Pancreas (tissue), 10 donors: ENCODE measurements at places on chromosomes 11 and 22. TPM values are rescaled to one million over a fixed set of nuclear protein-coding genes. Genes with fewer than 3 reads are reported as not detected.

DNA sequence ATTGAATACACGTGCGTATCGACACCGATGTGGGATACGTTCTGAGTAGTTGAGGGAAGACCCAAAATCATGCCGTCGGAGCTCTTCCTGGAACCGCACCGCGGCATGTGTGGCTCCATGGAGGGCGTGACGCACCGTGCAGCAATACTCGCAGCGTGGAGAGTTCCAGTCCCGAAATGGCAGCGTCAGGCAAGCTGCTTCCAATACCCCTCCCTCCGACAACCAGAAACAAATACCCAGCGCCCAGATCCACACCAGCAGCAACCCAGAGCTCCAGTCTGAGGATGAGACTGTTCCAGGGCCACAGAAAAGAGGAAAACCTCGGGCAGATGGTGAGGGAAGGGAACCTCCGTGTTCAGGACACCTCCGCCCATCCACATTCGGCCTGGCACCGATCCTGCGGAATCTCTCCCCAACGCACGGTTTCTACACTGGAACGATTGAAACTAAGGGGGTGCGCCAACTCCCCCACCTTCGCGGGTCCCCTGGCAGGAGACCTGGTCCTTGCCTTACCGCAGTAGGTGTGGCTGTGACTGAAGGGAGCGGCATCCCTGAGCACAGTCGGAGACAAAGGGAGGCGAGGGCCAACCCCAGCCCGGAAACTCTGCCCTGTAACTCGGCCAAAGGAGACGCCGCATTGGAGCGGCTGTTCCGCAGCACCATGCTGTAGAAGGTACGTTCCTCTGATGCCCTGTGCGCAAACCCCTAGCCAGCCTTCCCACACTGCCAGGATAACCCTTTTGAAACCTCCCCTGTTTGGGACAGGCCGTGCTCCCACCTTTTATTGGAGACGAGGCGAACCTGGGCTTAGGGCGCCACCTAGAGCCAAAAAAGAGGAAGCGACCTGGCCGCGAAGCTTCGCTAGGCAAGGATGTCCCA is 28.2 kb downstream of the DBX1 start:
- peak; percentile 57 for DNase-seq

GRCh38 chr22:29374401-29374800 is 14.0 kb downstream of the AP1B1 start:
- no peak for DNase-seq

- no peak for DNase-seq
Observed at GRCh38 chr11:26247340-26247739, 84.6 kb upstream of the ANO3 start.

DNA sequence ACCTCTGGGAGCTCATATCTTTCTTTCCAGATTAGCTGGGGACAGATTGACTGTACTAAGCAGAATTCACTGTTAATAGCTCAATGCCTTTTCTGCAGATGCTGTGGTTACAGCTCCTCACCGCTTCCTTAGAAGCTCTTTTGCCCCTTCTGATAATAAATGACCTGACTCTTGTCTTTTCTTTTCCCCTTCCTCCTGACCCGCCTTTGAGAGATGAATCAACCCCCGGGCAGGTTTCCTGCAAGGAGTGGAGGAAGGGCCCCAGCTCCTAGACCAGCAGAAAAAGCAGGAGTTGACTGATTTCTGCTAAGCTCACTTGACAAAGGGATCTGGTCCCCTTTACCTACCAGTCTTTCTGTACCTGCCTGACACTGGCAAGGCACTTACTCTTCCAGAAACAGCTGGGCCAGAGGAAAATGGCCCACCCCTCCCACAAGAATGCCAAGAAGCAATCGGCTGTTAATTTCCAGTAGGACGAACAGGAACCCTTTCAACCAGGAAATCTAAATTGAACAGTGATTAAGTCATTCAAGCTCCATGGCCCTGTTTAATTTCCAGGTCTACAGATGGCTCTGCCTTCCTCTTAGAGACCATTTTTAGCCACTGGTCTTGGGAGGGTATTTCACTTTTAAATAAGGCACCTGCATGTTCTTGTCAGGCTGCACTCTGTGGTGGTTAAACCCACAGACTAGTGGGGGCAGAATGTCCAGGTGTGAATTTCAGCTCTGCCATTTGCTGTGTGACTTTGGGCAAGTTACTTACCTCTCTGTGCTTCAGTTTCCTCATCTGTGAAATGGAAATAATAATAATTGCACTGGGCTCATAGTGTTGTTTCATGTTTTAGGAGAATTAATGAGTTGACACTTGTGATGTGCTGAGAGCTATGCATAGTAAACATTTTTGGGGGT is 67.5 kb downstream of the PRR5L start:
- no peak for DNase-seq

- DNase-seq = no peak
Observed at GRCh38 chr11:65053827-65054508, 4.4 kb downstream of the NAALADL1 start.

GRCh38 chr11:17217401-17217800 is 9.6 kb upstream of the PIK3C2A start:
- no peak for DNase-seq

GRCh38 chr11:47258317-47258902 is 614 bp downstream of the NR1H3 start:
- DNase-seq = no peak

- DNase-seq = no peak
Observed at GRCh38 chr11:87358461-87358860, 320.7 kb downstream of the TMEM135 start.

DNA sequence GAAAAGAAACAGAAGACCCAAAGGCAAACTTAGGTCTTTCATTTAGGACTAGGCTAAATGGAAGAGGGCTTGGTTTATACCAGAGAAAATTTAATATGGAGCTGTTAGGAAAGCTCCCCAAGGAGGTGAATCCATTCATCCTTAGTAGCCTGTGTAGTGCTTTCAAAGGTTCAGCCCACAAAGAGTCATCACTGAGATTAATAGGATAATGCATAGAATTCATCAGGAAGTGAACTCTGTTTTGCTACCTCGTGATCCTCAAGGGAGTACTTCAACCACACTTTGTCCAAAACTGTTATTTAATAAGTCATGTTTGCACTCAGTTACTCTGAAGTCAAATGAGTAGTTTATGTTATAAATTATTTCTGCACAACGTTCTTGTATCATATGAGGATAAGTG is 43.3 kb upstream of the MMP7 start:
- no peak for DNase-seq

- DNase-seq = no peak
Observed at GRCh38 chr11:47495011-47495855, 46.3 kb upstream of the RAPSN start.

GRCh38 chr11:110897035-110897434 is 184.8 kb upstream of the ARHGAP20 start:
- DNase-seq = no peak

GRCh38 chr11:105718641-105719040 is 108.8 kb downstream of the GRIA4 start:
- no peak for DNase-seq

- no peak for DNase-seq
Observed at GRCh38 chr11:119305556-119306372, 11.2 kb downstream of the MCAM start.

DNA sequence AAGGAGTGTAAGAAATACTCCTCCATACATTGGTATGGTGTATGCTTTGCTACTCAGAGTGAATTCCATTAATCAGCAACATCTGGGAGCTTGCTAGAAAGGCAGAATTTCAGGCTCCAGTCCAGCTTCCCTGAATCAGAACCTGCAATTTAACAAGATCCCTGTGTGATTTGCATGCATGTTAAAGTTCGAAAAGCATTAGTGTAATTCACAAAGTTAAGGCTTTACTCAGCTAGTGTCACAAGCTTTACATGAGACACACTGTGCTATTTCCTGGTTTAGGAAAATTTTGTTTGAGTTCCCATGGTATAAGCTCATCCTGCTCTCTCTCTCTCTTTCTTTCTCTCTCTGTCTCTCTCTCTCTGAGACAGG is 37.0 kb upstream of the HEPHL1 start:
- no peak for DNase-seq

- no peak for DNase-seq
Observed at GRCh38 chr11:28581286-28582242, 473.4 kb downstream of the METTL15 start.

DNA sequence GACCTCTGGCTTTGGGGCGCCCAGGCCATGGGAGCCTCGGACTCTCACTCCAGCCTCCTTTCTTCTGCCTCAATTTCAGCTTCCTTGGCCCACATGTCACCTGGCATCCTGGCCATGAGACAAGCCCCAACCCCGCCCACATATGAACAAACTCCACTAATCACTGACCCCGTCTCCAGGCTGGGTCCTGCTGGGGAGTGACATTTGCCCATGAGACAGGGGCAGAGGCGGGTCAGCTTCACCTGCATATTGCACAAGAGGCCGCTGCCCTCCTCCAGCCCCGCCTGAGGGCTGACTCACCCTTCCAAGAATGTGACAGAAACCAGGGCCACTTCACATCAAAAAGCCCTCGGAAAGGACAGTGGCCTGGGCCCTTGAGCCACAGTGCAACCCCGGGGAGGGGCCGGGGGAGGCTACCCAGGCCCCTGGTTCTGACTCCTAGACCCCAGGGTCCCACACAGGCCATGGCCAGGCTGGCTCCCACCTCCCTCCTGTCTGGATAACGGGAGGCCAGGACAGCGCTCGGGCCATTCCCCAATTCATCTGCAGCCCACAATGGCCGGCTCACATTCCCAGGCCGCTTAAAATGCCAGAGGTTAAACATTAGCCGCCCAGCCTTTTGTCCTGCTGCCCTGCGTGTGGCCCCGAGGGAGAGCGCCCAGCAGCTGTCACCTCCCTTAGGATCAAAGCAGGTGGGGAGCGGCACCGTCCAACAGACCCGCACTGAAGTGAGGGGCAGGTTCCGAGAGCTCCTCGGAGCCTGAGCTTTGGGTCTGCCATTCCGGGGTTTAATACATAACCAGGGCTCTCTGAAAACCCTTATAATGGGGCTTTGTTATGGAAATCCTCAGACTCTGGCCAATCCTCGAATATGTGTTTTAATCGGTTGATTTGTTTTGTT is 42.3 kb downstream of the TRMU start:
- DNase-seq = peak; percentile 95

DNA sequence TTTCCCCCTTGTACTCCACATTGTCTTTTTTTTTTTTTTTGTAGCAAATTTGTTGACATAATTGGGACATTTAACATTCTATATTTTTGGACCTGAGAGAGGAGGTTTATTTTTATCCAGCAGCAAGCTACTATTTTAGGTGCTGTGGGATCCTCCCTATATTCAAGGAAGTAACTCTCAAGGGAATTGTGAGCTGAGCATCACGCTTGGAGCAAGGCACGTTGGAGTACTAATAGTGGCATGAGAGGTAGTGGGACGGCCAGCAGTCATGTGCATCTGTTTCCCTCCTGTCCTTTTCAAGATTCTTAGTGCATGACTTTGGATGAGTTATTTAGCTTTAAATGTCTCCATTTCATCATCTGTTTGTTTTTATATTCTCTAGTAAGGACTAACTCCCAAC is 52.3 kb downstream of the EXT2 start:
- no peak for DNase-seq

DNA sequence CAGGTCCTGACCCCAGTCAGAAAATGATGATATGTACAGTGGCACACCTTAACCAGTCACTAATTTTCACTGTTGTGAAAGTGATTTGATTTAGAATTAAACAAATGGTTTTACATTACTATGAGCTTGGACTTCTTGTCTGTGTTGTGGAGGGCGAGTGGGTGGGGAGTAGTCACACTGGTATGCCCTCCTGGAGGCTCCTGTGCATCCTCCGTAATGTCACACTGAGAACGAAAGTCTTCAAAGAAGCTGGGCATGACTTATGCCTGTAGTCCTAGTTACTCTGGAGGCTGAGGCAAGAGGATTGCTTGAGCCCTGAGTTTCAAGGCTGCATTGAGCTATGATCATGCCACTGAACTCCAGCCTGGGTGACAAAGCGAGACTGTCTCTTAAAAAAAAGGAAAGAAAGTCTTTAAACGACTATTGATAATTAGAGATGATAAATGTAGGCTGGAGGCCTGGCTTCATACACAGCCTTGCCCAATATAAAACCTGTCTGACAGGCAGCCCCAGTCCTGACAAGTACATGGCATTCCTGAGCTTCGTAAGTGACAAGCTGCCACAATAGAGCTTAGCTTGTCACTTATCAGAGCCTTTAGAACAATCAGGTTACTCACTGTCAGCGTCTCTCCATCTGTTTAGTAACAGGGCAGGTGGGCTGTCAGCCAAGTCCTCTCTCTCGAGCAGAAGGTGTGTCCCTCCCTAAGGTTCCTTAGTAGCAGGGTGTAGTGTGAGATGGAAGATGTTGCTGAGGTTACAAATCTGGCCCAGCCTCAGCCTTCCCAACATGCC is 5.0 kb upstream of the LIMK2 start:
- DNase-seq = no peak

- DNase-seq = no peak
Observed at GRCh38 chr11:12113294-12113693, 2.9 kb downstream of the MICAL2 start.

DNA sequence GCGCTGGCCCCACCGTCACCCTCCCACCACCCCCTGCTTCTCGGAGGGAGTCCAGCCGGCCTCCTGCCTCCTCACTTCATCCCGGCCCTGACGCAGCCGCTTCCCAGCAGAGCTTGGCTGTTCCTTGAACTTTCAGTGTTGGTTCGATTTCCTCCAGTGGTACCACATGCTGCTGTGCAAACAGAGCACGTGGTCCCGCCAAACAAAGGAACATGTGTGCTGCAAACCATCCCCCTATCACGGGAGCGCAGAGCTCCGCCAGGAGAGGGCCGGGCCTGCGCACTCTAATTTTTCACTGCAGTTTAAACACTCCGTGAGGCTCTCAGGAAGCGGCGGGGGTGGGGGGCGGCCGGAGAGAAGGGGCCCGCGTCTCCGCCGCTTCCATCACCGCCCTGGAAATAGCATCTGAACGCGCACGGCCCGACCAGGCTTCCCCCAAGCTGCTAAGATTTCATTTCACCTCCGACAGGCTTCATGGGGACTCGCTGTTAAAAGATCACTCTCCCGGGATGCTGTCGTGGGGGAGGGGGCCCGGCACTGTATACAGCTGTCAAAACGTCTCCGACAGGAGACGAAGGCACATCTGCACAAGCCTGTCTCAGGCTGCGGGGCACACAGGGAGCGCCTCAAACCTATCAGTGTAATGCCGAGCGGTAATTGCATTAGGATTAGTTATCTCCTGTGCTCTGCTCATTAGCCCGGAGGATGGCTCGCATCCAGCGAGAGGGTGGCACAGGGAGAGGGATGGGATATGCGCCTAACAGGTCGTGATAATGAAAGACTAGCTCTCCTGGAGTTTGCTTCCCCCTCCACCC is 269.9 kb upstream of the SORL1-AS1 start:
- peak; percentile 79 for DNase-seq

TUB gene
- polyA plus RNA-seq = 1.3 TPM

MPEG1 gene
- 0.92 TPM for polyA plus RNA-seq

OR8D4 gene
- 0.19 TPM for polyA plus RNA-seq

FGF3 gene
- not detected for polyA plus RNA-seq

OR10D3 gene
- not detected for polyA plus RNA-seq

MIAT gene
- 0.42 TPM for polyA plus RNA-seq

TNNT3 gene
- 6.6 TPM for polyA plus RNA-seq

CYTH4 gene
- 2.0 TPM for polyA plus RNA-seq

TRIM21 gene
- 8.1 TPM for polyA plus RNA-seq
